NCI-H2171 treated with DMSO at 0.1 percent for 48 hours (cell line): ENCODE measurements at places on chromosomes 1 and 21.
A peak's percentile ranks its signal among the peaks of the same experiment; 100 is the strongest.

DNA sequence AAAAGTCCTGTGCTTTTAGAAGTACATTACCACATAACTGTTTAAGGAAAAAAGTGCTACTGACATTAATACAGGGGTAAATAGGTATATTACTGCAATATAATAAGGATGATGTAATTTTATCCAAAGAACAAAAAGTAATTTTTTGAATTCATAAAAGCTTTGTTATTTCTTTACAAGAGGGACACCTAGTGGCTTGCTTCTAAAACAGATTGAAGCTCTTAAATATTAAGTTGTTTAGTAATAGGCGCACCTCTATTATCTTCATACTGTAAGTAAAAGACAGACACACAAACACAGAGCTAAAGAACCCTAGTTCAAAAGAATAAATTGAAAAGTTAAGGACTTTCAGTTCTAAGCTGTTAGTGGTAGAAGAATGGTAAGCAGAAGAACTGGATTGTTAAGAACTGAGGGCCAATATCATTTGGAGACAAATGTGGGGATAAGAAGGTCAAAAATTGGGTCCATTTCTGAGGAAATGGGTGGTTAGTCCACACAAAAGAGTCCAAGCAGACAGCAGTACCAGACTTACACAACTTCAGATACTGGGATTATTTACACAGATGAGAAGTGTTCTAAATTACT, 15.4 kb downstream of the ZNHIT6 start:
- peak; percentile 8 for DNase-seq

GRCh38 chr21:34536311-34536710, 24.3 kb upstream of the KCNE1 start:
- no peak for DNase-seq

DNA sequence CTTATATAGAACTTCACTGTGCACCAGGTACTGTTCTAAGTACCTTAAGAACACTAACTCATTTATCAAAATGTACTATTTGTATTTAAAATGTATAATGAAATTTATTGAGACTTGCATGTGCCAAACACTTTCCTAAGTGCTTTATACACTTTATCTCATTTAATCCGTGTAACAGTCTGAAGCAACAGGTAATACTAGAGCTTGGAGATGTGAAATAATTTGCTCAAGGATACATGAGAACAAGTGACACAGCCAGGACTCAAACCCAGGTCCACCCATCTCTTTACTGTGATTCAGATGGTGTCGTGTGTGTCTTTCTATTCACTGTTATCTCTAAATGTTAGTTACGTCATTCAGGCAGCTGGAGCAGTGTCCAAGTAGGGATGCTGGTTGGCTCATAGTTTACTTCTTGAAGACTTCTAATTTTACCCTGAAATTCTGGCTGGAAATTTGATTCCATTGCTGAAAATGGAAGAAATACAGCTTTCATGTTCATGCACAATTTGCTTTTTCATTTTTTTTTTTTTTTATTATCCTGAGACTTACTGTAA, 169.7 kb upstream of the UBE2U start:
- DNase-seq: no peak

DNA sequence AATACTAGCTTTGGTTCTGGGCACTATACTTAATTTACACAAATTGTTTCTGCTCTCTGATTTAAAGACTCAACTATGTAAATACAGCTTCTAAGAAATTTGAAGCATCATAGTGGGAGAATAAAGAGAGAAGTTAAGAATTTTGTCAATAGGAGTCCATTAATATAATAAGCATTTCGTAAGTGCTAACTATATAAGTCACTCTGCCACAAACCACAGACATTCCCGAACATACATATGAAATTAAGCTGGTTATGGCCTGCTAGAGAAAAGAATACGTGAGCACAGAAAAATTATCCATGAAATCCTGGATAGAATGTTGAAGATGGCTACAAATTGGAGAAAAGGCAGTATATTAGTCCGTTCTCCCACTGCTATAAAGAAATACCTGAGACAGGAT, 526.2 kb downstream of the MRPL39 start:
- no peak for DNase-seq

GRCh38 chr1:41241749-41242341, at the start of gene SCMH1:
TSS of gene SCMH1 (minus strand) at chr1:41242306. CDS start at chr1:41186133, 56,173 bp downstream.
- DNase-seq: peak; percentile 63

GRCh38 chr1:29786195-29786594, 549.9 kb downstream of the PTPRU start:
- peak; percentile 45 for DNase-seq

- no peak for DNase-seq
Observed at GRCh38 chr1:48344373-48344772, 121.9 kb downstream of the SLC5A9 start.
